Stimulated activated CD4-positive, alpha-beta T cell treated with anti-CD3 and anti-CD28 coated beads, Interleukin-1b, Interleukin-23, amount 100 ng/mL, for 1 hour (primary cell): ENCODE measurements at places on chromosomes 12 and 14.

DNA sequence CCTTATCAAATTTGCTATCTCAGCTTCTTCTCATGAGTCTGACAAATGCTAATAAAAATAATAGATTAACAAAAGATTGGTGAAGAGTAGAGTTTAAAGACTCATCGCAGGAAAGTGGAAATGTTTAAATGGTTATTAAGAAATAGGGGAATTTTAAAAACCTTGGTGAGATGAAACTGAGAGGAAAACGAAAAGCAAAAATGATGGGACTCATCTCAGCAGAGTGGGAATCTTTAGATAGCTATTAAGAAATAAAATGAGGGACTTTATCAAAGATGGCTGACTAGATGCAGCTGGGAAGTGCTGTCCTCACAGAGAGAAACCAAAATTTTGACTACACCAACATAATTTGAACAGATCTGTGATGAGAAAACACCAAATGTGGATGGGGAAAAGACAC lies 79.2 kb upstream of the CD163 start:
- DNase-seq = no peak

DNA sequence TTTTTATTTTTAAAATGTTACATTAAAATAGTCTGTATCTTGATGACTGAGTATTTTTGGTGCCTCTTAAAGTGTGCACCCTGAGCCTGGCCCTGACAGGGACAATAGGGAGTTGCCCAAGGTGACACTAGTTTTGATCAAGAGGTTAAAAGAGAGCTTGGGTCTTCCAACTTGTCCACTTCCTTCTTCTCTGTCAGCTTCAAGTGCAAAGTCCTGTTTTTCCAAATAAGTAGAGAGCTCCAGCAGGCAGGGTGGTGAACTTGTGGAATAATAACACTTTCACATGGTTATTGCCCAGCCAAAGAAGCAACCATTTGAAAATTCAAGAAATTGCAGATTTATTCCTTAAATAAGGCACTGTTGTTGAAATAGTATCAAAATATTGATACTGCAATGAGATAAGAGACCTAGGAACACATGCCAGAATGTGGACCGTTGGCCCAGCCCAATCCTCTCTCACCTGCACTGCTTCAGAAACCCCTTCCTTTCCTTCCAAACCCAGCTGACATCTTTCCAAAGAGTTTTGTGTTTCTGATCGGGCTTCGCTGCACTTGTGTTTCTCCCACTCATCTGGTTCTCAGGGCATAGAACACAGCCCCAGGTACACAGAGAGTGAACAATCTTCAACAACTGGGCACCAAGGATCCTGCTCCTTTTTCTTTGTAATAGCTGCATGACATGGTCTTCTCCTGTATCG lies 13.8 kb upstream of the COL2A1 start:
- no peak for DNase-seq

- DNase-seq = no peak
Observed at GRCh38 chr14:99883866-99884650, 90.8 kb downstream of the EML1 start.

DNA sequence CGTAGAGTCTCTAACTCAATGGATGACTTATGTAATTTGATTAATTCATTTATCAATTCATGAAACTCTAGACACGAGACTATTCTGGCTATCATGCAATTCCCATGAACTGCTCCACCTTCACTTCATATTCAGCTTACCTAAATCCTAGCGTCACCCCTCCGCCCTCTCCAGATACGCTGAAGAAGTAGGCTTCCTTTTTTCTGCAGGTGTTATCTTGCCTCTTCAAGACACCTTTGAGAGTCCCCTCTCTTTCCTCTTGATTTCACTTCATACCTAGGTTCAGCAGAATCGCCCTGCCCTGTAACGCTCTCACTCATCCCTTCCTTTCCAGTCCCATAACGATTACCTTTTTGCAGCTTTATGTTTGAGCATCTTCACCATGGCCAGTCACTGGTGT lies 4.0 kb upstream of the RNASE4 start:
- DNase-seq = no peak

GRCh38 chr12:6211421-6211869 lies 11.2 kb downstream of the CD9 start:
- DNase-seq = no peak

- no peak for DNase-seq
Observed at GRCh38 chr14:93369713-93370266, 22.8 kb downstream of the COX8C start.

- DNase-seq = no peak
Observed at GRCh38 chr12:111203969-111204368, 164.9 kb downstream of the PHETA1 start.
